Muscle of back (tissue), 13 donors: ENCODE measurements at places on chromosomes 5 and 9. TPM values are rescaled to one million over a fixed set of nuclear protein-coding genes. Genes with fewer than 3 reads are reported as not detected.
A peak's percentile ranks its signal among the peaks of the same experiment; 100 is the strongest.

DNA sequence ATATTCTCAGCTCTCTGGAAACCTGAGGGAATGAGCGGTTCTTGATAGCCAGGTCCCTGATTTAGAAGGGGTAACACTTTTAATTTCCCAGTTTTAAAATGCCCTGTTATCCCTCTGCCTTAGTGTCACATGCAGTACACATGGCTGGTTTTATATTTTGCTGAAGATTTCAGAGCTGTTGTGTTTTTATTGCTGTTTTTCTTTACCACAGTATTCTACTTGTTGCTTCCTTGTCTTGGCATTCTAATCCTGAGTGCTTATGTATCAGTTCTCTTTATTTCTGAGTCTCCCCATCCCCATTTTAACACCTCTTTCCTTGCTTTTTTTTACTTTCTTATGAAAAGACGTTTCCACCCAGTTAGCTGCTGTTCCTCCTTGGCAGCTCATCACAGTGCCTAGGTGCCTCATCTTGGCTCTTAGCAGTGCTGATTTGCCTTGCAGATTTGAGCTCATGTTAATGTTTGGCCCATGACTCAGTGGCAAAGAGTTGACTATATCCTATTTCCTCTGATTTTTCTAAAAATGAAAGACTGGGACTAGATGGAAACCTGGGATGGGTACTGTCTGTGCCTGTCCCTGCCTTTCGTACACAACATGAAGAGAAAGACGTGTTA lies 3.7 kb downstream of the MTRR start:
- DNase-seq = no peak

DNA sequence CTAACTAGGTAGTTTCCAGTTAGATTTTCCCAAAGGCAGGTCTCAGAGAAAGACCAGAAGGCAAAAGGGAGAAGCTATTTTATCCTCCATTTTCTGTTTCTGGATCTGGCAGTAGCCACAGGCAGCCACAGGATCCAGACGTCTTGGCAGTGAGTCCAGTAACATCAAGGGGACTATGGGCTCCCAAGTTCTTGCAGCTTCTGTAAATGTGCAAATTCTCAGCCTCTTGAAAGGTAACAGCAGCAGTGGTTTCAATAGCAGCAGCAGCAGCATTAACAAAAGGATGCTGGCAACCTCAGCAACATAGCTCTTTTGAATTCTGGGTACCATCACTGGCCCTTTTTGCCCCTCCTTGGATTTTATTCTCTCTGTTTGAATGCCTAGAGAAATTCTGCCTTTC lies 27.1 kb upstream of the IL33 start:
- DNase-seq = no peak

- DNase-seq = no peak
These were observed 5.5 kb upstream of the DBN1 start for GRCh38 chr5:177478711-177479646.

DNA sequence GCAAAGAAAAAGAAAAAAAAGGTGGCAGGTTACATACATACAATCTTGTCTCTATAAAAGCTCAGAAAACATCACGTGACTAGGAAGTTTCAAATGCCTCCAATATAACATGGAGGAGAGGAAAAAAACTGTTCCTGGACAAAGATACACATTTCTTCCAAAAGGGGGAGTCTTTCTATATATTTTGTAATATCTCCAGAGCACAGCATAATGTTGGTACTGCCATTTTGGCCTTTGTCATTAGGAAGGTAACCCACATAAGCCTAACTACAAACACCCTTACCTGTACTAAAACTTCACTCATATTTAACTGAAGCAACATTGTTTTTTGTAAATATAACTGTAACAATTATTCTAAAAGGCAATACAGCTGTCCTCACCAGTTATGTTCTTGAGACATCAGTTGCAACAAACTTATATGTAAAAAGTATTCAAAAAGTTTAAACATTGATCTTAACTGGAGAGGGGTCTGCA lies 1.2 kb upstream of the BTF3 start:
- DNase-seq = peak; percentile 50

GRCh38 chr5:2111569-2112105 lies 228.9 kb upstream of the IRX4 start:
- no peak for DNase-seq

The FCN2 gene
- 0.20 TPM for polyA plus RNA-seq

The PCDHB15 gene
- 8.6 TPM for polyA plus RNA-seq

DNA sequence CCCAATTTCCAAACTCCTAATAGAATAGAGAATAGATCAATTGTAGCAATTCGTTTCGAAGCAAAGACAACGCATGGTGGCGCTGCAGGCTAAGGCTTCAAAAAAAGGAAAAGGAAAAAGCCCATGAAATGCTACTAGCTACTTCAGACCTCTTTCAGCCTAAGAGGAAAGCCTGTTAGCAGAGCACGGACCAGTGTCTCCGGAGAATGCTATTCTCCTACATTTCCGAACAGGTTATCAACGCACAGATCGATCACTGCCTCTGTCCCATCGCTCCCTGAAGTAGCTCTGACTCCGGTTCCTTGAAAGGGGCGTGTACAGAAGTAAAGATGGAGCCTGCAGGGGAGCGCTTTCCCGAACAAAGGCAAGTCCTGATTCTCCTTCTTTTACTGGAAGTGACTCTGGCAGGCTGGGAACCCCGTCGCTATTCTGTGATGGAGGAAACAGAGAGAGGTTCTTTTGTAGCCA lies at the start of gene PCDHB15:
Gene PCDHB15, plus strand, starts transcription at position 146 of the 468 bp plus-strand sequence. Its CDS starts 184 bp downstream, at position 330.
- peak; percentile 2 for DNase-seq

DNA sequence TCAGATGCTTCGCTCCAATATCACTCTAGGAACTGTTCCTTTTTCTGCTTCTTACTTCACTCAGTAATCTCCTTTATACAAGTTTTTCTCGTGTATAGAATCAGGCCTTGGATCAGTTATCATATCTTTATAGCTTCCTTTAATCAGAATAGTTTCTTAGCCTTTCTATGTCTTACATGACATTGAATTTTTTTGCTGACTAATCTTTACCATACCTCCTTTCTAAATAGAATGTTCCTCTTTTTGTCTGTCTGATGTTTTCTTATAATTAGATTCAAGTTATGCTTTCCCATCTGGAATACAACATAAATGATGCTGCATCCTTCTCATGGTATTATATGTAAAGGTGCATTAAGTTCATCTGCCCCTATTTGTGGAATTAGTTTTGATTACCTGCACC lies 40.2 kb upstream of the TYRP1 start:
- no peak for DNase-seq

GRCh38 chr9:129801504-129801903 lies 1.5 kb upstream of the TOR1B start:
- DNase-seq = no peak

GRCh38 chr9:38434853-38435252 lies 10.6 kb upstream of the IGFBPL1 start:
- no peak for DNase-seq

The GGTA1 gene
- polyA plus RNA-seq = 10.1 TPM

DNA sequence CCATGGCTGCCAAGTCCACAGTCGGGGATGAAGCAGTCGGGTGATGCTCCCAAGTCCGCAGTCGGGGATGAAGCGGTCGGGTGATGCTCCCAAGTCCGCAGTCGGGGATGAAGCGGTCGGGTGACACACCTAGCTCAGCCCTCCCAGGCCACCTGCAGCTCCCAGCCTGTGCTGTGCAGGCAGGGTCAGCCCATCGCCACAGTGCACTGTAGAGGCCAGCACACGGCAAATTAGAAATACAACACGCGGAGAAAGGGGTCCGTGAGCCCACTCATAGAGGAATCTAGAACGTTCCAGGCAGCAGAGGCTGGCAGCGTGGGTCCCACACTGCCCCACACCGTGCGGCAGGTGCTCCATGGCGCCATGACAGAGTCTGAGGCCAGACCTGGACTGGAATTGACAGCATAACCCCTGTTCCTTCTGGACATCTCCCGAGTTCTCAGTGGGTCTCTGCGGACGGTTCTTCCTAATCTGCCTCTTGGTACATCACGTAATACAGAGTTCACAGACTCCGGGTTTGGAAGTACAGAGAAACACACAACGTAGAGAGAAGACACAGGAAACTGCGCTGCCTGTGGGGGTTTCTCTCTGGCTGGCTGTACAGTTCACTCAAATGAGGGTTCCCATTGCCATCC lies 7.7 kb upstream of the EXOC3 start:
- DNase-seq = no peak

DNA sequence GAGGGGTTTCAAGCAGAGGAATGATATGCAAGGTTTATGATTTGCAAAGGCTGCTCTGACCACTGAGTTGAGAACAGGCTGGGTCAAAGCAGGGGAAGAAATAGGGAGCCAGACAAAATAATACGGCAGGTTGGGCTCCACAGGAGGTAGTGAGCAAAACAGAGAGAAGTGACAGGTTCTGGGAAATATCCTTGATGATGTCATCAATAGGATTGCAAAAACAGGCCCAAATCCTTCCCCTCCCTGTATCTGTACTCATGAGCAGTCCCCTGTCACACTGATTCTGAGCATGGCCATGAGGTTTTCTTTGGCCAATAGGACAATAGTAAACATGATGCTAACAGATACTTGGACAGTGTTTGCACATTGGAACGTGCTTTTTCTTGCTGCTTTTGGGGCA lies 471.8 kb upstream of the BRINP1 start:
- no peak for DNase-seq

- DNase-seq = no peak
These were observed 312.5 kb downstream of the PSAT1 start for GRCh38 chr9:78609450-78609849.

GRCh38 chr9:2740616-2741015 lies 23.3 kb downstream of the KCNV2 start:
- no peak for DNase-seq

The ARSI gene
- polyA plus RNA-seq = 4.6 TPM

GRCh38 chr5:112237456-112237855 lies 181.6 kb downstream of the EPB41L4A start:
- DNase-seq = no peak

The GMCL2 gene
- not detected for polyA plus RNA-seq

The RORB gene
- 0.05 TPM for polyA plus RNA-seq

DNA sequence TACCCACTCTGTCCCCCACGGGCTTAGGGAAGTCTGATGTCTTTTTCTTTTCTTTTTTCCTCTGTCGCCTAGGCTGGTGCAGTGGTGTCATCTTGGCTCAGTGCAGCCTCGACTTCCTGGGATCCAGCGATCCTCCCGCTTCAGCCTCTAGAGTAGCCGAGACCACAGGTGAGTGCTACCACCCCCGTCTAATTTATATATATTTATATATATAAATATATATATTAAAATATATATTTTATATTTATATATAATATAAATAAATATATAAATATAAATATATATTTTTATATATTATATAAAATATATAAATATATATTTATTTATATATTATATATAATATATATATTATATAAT lies 3.3 kb upstream of the ANXA2R start:
- DNase-seq = no peak

DNA sequence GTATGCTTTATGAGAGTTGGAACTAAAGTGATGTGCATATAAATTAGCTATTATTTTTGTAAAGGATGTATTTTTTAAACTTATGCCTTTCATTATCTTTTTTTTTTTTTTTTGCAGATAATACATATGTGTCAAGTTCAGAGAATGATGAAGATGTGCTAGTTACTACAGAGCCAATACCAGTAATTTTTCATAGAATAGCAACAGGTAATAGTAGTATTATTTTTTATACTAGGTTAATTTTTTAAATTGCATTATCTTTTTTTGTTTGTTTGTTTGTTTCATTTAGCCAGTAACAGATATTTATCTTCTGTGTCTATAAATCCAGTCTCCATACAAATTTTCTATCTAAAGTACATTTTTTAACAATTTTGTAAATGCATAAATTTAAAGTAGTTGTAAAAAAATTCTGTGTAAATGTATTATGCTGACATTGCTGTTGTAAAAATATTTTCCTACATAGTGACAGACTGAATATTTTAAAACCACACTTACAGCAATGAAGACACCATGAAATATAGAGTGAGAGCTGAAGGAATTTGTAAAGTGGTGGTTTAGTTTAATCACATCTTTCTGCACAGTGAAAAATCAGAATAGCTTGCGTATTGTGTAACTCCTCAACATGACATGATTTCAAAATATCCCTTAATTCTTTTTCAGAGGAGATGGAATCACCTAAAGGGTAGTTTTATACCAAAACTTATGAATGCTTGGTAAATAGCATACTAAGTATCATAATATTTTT lies 93.3 kb downstream of the PARP8 start:
- DNase-seq = no peak

The SNCAIP gene
- 8.8 TPM for polyA plus RNA-seq

DNA sequence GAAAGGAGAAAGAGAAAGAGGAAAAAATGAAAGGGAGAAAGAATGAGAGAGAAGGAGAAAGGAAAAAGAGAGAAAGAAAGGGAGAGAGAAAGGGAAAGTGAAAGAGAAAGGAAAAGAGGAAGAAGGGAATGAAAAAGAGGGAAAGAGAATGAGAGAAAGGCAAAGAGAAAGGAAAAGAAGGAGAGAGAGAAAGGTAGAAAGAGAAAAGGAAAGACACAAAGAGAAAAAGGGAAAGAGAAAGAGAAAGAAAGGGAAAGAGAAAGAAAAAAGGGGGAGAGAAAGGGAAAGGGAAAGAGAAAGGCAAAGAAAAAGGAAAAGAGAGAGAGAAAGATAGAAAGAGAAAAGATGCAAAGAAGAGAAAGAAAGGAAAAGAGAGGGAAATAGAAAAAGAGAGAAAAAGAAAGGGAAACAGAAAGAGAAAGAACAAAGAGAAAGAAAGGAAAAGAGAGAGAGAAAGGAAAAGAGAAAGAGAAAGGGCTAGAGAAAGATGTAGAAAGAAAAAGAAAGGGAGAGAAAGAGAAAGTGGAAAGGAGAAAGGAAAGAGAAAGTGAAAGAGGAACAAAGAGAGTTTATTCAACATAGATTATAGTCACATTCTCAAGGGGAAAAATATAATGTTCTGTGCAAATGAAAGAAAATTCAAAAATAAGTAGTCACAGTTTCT lies 165.2 kb downstream of the TMEM38B start:
- no peak for DNase-seq

DNA sequence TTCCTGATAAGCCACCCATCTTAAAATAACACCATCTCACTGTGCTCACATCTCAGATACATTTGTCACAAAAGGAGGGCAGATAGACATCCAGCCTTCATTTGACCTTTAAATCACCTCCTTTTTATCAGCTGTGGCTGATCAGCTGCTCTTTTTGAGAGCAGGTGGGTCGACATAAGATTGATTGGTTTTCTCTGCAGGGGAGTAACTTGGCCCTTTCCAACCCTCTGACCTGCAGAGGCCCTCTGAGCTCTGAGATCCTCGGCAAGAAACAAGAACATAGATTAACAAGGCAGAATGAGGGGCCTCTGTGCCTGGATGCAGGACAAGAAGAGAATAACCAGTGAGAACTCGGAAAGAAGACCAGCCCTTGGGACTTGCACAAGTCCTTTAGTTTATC lies 33.5 kb upstream of the GLRA1 start:
- peak; percentile 18 for DNase-seq

The CEL gene
- 1.4 TPM for polyA plus RNA-seq
